CD4-positive, alpha-beta T cell treated with Interleukin-6 at 100 ng/mL for 8 hours (primary cell): ENCODE measurements at places on chromosomes 7 and 10.
A peak's percentile ranks its signal among the peaks of the same experiment; 100 is the strongest.

GRCh38 chr10:110203500-110204455 lies 3.6 kb upstream of the MXI1 start:
- DNase-seq: no peak

GRCh38 chr10:109963439-109963838 lies 40.1 kb upstream of the XPNPEP1 start:
- DNase-seq: no peak

- no peak for DNase-seq
Observed at GRCh38 chr10:29951441-29951931, 107.9 kb downstream of the JCAD start.

- DNase-seq: no peak
Observed at GRCh38 chr10:3960496-3960895, 175.5 kb upstream of the KLF6 start.

GRCh38 chr7:34315032-34315431 lies 343.0 kb upstream of the NPSR1 start:
- DNase-seq: no peak

GRCh38 chr10:111338805-111339204 lies 262.0 kb downstream of the ADRA2A start:
- DNase-seq: no peak

- DNase-seq: no peak
Observed at GRCh38 chr7:118045629-118046028, 138.3 kb upstream of the LSM8 start.

- DNase-seq: no peak
Observed at GRCh38 chr10:43845121-43845520, 196.4 kb upstream of the ZNF32 start.

DNA sequence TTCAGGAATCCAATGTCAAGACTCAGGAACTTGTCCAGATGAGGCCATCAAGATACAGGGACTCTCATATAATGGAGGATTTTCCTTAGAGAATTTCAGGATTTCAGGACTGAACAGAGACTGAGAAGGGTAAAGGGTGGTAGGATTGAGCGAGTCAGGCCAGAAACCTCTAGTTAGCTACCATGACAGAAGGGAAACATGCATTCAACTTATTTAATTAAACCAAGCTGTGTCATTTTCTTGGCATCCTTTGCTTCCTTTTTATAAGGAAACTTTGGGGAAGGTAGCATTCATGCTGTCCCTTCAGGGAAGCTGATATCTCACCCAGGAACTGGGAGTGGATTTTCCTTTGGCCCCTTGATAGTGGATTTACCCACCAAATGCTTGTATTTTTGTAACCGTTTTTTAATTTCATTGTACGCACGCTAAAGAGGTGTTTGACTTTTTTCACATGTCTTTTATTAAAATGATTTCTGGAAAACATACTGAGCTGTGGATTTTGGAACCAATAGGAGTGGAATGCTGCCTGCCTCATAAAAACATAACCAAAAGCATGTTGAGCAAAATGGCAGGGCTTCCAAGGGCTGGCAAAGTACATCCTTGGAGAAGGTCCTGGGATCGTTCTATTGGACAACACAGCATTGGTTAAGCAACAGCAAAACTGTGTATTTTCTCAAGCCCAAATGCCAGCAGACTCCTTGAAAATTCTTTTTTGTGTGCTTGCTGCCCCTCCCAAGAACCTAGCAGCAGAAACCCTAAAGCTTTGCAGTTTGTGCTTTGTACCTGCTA lies 104.5 kb downstream of the CXCL12 start:
- no peak for DNase-seq

DNA sequence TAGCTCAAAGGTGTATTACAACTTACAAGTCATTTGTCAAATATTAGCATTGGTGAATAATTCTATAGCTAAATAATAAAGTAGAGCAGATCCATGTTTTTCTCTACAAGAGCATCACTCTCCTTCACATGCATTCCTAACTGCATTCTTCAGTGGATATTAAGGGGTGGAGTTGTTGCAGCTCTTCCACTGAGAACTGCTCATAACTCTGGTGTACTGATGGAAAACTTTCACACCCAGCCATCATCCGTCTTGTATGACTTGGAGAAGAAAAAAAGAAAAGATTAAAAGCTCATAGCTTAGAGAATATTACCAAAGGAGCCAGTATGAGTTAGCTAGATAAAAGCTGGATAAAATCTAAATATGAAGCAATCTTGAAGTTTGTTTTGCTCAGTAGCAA lies 10.2 kb upstream of the FAM13C start:
- no peak for DNase-seq

DNA sequence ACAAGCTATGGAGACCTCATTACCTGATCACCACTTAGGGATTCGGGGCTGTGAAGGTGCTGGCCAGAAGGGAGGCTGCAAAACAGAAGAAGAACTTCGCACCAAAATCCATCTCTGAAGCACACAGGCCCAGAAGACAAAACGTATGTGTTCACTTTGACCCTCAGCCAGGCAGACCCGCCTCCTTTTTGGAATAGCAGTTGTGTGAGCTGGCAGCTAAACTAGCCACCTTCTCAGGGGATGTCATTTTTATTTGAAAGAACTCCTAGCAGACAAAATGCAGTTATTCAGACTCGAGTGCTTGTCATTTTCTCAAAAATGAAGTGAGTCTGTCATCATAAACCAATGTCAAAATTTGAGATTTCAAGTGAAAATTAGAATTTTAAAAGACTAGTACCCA lies 71.7 kb downstream of the TNS3 start:
- no peak for DNase-seq

DNA sequence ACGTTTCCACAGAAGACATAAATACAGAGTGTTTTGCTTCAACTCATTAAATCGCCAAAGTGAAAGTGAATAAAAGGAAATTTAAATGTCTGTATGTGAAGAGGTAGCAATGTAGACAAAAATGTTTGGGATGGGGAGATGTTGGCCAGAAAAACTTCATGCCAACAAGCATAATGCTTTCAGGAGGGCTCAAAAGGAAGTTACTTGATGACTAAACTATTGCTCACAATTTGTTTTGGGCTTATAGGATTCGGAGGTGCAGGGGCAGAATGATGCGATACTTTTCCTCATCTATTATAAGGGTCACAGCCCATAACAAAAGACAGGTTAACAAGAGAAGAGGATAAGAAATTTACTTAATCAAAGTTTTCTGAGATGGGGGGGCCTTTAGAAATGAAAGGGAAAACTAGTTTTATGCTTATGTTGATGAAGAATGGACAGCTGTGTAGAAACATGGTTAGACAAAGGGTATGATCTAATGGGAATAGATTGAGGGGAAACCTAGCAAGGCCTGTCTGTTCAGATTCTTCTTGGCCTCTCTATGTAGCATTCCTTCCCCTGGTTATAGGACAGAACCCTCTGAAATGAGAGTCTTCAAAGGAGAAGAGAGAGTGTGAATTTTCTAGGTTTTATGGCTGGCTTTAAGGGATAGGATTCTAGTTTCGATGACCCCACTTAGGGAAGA lies 898.6 kb downstream of the LRMDA start:
- DNase-seq: no peak

GRCh38 chr10:63865210-63865609 lies 344.0 kb downstream of the REEP3 start:
- DNase-seq: no peak

- no peak for DNase-seq
Observed at GRCh38 chr10:95214369-95214768, 20.3 kb downstream of the ACSM6 start.

GRCh38 chr7:22759721-22760120 lies 32.7 kb downstream of the IL6 start:
- DNase-seq: no peak

DNA sequence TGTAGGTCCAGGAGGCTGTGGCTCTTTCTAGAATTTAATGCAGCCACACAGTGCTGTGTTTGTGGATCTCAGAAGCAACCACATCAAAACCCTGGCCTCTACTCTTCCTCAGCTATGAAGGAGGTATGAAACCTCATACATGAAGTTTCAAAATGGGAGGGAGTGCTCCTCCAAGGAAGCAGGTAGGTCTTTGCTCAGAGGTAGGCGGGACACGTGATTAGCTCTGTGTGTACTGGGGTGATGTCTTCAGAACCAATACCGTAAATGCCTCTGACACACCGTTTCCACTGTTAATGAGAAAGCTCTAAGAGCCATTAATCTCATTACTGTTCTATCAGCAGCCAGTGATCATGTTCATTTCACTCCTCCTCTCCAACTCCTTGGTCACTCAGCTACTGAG lies 126.1 kb downstream of the PLXNA4 start:
- DNase-seq: no peak

DNA sequence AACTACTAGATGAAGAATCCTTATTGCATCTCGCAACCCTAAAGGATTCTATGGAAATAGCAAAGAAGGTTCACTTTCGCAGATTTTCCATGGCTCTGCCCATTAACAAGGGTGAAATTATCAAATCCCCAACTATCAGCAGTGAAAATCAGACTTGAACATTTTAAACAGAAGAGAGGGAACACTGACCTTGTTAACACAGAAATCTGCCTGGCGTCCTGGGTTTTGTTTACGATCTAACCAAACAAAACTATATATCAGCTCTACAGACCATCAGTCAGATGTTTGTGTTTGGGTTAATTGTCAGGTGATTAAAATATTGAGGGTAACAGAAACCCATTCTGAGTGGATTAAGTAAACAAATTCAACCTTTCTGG lies 1.9 kb downstream of the CTTNBP2 start:
- no peak for DNase-seq

DNA sequence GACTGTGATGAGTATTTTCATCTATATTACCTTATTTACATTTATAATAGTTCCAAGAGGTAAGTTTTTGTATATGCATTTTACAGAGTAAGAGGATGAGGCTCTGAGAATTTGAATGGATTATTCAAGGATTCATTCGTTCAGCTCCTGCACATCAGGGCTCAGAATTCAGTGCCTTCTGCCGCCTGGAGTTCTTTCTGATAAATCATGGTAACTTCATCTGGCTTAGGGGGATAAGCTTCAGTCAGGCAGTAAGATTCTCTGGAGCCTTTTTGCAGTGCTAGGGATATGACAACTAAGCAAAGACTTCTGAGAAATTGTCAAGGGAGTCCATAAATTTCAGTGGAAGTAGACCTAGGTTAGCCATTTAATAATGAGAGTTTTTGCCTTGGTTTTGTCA lies 668.6 kb downstream of the NRG3 start:
- DNase-seq: no peak

- no peak for DNase-seq
Observed at GRCh38 chr10:108060246-108060645, 895.7 kb upstream of the SORCS1 start.

DNA sequence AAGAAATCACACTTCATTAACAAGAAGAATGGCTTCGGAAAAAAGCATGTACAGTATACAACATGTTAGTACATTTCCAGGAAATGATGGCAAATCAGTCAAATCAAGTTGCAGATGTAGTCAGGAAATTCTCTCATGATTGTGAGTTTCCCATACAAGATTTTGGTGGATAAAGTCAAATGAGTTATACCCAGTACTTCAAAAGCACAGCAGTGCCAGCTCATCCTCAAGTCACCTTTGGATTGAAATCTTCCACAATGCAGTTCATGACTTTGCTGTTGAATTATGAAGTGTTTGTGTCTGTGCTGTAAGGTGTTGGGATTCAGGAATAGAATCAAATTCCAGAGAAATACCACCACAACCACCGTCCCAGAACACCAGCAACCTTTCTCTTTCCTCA lies 301.3 kb upstream of the BMPER start:
- DNase-seq: no peak

DNA sequence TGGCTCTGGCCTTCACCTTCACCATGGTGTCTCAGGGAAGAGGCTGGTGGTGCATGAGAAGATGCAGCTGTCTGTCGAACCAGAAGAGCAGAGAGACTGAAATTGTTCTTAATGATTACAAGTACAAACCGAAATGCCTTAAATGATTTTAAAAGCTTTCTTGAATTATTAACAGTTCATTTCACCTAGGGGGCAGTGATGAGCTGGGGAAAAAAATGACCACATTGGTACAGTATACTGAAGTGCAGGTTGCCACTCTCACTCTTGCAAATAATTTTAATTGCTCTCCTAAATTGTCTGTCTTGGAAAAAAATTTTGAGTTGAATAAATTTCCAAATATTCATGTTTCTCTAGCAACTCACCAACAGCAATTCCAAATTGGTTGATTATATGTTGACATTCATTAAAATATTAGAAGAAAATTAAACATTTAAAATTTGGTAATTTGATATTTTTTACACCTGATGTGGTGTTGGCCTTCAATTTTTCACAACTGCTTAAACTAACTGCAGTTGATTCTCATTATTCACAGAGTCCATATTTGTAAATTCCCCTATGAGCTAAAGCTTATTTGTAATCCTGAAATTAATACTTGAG lies 692.6 kb downstream of the ZWINT start:
- DNase-seq: no peak

GRCh38 chr10:49740346-49741107 lies 21.6 kb downstream of the OGDHL start:
- no peak for DNase-seq

DNA sequence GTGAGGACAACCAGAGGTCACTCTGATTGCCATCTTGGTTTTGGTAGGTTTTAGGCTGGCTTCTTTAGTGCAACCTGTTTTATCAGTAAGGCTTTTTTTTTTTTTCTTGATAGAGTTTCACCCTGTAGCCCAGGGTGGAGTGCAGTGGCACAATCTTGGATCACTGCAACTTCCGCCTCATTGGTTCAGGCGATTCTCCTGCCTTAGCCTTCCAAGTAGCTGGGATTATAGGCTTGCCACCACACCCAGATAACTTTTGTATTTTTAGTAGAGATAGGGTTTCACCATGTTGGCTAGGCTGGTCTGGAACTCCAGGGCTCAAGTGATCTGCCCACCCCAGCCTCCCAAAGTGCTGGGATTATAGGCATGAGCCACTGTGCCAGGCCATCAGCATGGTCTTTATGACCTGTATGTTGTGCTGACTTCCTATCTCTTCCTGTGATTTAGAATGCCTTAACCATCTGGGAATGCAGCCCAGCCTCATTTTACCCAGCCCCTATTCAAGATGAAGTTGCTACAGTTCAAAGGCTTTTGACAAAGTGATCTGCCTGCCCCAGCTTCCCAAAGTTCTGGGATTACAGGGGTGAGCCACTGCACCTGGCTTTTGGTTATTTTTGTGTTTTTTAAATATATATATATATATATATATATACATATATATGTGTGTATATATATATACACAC lies 7.0 kb upstream of the ZNF425 start:
- DNase-seq: no peak

DNA sequence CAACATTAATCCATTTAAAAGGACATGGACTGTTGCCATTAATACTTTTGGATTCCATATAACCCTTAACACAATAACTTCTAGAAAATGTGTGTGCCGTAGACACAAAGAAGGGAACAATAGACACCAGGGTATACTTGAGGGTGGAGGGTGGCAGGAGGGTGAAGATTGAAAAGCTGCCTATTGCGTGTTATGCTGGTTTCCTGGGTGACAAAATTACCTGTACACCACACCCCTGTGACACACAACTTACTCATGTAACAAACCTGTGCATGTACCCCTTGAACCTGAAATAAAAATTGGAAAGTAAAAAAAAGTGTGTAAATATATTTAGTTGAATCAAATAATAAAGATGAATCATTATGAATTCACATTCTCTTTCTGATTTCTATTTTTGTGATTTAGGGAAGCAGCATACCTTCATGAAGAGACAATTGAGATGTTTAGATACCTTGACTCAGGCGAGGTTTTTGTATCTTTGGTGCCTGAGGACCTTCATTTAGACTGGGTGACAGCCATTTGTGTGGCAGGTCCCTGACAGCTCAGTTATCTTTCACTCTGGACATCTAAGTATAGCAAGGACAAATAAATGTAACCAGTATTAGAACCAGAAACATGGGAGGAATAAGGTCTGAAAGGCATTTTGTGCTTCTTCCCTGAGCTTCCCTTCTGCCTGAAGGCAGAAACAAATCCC lies 28.7 kb downstream of the GIMAP8 start:
- peak; percentile 78 for DNase-seq
